ENCODE measurements at places on chromosomes 6 and 20.

DNA sequence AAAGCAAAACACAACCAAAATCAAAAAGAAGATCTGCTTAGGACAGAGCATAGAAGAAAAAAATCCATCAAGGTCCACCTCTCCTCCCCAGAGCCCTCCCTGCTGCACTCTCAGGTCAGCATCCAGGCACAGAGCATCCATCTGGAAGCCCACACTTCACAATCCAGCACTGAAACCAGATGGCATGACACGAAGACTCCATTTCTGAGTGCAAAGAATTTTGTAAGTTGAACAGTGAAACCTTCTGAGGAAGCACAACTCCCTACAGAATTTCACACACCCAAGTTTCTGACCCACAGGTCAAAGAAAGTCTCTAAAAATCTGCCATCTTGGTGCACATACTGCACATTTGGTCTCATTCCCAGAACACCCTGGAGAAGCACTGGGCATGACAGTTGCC, 128.8 kb upstream of the STXBP5 start:
- no peak for DNase-seq

- no peak for DNase-seq
Measured at GRCh38 chr20:3847429-3847940, 851 bp downstream of the MAVS start.

DNA sequence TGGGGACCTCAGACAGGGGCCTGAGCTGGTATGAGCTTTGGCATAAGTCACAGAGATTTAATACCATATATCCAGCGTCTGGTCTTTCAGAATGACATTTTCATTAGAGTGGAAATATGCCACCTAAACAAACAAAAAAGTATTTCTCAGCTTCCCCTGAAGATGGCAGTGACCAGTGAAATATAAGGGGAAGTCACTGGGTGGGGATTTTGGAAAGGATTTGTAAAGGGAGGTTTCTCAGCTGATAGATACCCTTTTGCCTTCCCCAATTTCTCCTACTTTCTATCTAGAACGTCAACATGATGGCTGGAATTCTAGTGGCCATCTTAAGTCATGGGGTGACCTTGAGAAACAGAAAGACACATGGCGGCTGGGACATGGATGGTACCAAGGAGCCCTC, 137.7 kb upstream of the LRFN2 start:
- no peak for DNase-seq

DNA sequence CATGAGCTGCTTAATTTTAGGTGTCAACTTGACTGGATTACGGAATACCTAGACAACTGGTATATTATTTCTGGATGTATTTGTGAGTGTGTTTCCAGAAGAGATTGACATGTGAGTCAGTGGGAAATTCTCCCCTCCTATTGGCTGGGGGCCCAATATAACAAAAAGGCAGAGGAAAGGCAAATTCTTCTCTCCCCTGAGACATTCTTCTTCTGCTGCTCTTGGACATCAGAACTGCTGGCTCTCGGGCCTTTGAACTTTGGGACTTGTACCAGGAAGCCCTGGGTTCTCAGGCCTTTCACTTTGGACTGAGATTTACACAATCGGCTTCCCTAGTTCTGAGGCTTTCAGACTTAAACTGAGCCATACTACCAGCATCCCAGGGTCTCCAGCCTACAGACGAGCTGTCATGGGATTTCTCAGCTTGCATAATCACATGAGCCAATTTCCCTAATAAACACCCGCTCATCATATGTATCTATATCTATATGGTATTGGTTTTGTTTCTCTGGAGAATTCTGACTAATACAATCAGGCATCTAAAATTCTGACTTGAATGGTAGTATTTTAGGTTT, 7.6 kb upstream of the BTN3A3 start:
- no peak for DNase-seq

Measured in stimulated activated CD8-positive, alpha-beta memory T cell treated with anti-CD3 and anti-CD28 coated beads, Interleukin-15, amount 100 ng/mL, for 4 hours (primary cell).